NCI-H526 (cell line): ENCODE measurements at places on chromosomes 7 and 10.
A peak's percentile ranks its signal among the peaks of the same experiment; 100 is the strongest.

DNA sequence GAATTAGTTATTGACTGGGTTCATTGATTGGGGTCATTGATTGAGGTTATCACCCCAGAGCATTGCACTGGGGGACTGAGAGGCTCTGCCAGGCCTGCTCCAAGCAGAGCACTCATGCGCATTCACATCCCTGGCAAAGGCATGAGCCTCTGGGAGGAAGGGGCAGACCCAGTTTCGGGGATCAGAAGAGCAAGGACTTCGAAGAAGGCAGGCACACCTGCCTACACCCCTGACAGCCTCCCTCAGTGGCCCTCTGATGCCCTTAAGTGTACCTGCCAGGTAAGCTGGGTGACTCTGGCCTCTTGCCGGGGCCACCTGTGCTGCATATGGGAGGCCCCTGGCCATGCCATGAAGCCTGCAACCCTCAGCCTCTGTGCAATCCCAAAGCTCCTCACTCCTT is 181.1 kb downstream of the PTPN20 start:
- DNase-seq = no peak

DNA sequence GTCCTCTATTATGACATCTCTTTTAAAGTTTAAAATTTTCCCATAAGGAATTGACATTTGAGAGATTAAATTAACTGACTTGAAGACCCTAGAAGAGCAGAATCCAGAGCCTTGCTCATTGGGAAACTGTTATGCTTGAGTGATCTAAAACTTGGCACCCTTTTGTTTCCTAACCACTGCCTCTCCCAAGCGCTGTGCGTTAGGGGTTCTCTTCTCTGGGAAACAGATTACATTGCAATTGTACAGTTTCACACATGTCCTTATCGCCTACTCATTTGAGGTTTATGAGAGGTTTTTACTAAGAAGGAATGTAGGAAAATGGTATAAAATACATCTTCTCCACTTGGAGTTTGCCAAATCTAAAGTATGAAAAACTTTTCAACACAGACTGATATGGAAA is 126.8 kb upstream of the AMPH start:
- no peak for DNase-seq

DNA sequence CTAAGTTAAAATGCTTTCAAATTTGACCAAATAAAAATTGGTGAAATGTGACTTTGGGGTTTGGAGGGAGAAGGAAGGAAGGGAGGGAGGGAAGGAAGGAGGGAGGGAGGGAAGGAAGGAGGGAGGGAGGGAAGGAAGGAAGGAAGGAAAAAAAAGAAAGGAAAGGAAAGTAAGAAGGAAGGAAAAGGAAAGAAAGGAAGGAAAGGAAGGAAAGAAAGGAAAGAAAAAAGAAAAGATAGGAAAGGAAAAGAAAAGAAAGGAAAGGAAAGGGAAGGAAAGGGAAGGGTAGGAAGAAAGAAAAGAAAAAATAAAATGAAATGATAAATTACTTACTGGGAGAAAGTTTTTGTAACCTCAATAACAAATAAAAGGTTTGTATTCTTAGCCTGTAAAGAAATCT is 24.1 kb upstream of the GGCT start:
- DNase-seq = no peak

GRCh38 chr7:130242198-130243014 is 24.3 kb upstream of the CPA2 start:
- DNase-seq = peak; percentile 71

DNA sequence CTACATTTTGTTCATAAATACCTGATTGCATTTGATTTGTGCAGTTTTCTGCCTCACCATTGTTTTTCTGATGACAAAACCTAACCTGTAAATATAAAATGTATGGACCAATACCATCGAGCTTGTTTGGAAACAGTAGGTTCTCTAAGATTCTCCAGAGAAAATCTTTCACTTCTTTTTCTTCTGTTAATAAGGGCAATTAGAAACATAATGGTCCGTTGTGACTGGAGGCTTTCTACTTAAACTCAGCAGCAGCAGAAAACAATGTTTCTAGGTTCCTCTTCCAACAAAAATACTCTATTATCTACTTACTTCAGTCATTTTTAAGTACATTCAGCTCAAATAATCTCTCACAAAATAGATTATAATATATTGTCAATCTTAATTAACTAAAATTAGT is 601.5 kb downstream of the PHTF2 start:
- DNase-seq = no peak

DNA sequence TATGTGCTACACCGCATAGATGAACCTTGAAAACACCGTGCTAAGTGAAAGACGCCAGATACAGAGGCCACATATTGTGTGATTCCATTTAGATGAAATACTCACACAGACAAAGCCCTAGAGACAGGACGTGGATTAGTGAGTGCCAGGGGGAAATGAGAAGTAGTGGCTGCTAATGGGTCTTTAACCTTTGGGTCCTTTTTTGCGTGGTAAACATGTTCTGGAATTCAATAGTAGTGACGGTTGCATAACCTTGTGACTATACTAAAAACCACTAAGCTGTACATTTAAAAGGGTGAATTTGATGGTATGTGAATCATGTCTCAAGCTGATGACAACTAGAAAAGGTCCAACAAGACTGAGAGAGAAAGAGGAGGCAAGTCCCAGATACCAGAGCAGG is 15.6 kb downstream of the SMKR1 start:
- no peak for DNase-seq

- no peak for DNase-seq
Measured at GRCh38 chr7:11415101-11415500, 416.9 kb downstream of the THSD7A start.

- DNase-seq = no peak
Measured at GRCh38 chr7:12705878-12706277, 18.4 kb downstream of the ARL4A start.

DNA sequence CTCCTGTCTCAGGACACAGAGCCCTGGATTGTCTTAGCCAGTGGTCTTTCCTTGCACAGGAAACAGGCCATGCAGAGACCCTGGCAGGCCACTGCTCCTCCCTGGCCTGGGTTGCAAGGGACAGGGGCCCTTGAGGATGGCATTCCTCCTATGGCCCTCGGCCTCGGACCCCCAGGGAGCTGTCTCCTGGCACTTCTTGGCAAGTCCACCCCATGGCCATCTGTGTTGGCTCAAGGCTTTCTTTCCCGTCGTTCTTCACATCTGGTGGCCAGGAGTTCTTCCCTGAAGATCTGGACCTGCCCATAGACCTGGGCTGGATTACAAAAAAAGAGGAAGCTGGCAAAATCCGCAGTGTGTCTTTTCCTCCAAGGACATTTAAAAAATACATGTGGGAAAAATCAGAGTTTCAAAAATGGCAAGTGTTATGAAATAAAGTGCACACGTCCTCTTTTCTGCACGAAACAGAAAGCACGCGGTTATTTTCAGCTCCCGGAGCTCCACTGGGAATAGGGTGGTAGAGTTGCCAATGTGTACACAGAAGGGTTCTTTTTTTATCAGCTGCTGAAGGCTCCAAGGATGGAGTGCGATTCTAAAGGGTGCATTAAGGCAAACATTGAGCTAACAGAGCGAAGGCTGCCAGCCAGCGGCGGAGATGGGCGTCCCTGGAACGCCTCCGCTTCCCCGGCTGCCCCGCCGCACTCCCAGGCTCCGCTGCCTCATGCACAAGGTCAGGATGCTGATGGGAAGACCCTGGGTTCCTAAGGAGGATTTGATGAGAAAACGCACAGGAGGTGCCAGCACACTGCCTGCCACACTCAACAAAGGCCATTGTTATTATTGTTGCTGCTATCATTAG is 62.8 kb upstream of the FAM20C start:
- DNase-seq = no peak

DNA sequence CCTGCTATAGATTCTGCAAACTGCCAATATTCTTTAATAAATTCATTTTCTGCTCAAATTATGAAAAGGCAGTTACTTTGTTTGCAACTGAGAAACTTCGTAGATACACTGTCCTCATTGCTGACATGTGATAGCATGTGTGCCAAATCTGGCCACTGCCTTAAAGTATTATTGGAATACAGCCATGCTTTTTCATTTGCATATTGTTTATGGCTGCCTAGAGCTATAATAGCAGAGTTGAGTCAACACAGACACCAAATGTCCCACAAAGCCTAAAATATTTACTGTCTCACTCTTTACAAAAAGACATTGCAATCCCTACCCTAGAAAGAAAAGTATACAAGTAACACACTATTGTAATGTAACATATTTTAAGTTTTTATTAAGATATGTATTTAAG is 647.4 kb downstream of the XPNPEP1 start:
- DNase-seq = no peak

DNA sequence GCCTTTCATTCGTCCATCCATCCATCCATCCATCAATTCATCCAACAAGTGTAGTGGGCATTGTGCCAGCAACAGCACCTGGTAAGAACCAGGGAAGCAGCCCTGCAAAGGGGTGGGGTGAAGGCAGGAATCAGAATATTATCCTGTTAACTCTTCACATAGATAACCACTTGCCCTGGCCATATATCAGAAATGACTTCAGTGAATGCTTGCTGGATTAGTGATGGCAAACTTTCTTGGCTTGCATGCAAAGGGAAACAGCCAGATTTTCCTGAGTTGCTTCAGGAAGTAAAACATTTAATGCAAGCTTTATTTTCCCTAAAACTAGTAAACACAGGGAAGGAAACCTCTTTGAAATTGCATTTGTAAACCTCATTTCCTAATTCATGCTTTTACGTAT is 743 bp downstream of the OR2A5 start:
- no peak for DNase-seq

GRCh38 chr7:69633122-69633831 is 35.0 kb downstream of the AUTS2 start:
- no peak for DNase-seq

DNA sequence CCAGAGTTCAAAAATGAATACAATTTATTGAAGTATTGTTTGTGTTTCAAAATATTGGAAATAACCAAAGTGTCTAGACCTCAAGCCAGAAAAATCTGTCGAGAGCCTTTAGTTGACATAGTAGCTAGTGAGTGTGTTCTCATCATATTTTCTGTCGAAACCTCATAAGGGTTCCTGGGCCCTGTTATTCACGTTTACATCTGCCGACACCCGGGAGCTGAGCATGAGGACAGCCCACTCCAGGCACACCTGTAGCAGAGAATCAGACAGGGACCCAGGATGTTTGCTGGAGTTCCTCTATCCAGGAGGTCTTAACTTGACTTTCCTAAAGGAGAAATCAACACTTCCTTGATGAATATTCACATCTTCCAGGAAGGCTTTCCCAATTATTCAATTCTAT is 72.1 kb upstream of the FGL2 start:
- DNase-seq = no peak

DNA sequence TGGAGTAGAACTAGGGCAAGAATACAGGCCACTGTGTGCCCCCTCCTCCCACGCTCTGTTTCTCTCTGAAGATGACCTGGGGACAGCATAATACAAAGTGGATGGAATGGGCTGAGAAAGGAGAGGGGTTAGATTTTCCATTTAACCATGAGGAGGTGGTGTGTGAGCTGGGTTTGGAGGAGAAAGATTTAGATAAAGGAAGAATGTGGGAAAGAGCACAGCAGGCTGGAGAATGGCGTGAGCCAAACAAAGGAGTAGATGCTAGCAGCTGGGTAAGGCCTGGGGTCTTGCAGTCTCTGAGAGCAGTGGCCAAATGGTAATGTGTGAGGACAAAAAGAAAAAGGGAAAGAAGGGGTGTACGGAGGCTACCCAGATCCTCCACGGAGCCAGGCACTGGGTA is 8.6 kb downstream of the PNLIPRP2 start:
- DNase-seq = no peak

DNA sequence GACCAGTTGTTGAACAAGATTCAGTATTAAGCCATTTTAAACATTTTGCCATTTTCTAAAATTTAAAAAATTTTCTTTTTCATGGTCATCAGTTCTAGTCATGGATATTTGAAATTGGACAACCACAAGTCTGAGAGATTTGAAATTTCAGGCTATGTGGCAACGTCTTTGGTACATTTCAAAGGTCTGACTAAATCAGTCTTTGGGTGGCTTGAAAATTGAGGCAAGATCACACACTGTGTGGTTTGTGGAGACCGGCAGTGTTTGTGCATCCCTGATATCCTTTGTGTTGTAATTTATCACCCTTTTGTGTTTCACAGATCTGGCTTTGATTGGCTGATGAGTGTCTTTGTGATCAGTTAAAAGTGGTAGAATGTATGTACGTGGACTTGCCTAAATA is 35.7 kb downstream of the CCAR1 start:
- DNase-seq = no peak

- DNase-seq = no peak
Measured at GRCh38 chr7:120400806-120401455, 128.0 kb downstream of the KCND2 start.

- no peak for DNase-seq
Measured at GRCh38 chr7:66867198-66867790, 53.7 kb upstream of the TMEM248 start.

GRCh38 chr7:85686401-85687181 is 499.7 kb upstream of the SEMA3D start:
- no peak for DNase-seq

DNA sequence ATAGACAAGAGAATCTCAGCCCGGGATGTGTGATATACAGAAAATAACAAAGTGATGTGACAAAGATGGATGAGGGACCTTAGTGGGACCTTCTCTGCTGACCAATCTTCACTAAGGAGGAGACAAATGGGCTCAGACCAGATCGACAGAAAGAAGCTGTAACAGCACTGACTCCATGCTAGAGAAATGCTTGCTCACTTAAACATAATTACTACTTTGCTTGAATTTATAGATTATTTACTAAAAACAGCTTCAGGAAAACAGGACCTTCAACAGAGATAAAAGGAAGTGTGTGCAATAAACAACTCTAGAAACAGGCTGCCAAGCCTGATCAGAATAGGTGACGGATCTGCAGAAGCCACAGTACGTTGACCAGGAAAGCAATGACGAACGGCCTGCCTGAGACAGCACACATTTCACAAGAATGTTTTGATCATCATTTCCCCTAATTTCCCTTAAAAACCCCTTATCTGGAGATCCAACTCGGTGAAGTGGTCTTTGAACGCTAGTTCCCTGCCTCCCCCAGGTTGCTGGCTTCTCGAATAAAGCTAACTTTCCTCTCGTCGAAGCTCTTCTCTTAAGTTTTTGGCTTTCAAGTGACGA is 98.4 kb upstream of the STEAP1B start:
- no peak for DNase-seq

GRCh38 chr10:9786101-9786500 is 1231.6 kb upstream of the CELF2 start:
- no peak for DNase-seq

GRCh38 chr7:26454180-26454579 is 162.5 kb downstream of the SNX10 start:
- no peak for DNase-seq

GRCh38 chr10:115093286-115093775 is at the start of gene ATRNL1:
Gene ATRNL1, plus strand, starts transcription at chr10:115093365. Its CDS starts 386 bp downstream, at chr10:115093751.
- DNase-seq = peak; percentile 78

DNA sequence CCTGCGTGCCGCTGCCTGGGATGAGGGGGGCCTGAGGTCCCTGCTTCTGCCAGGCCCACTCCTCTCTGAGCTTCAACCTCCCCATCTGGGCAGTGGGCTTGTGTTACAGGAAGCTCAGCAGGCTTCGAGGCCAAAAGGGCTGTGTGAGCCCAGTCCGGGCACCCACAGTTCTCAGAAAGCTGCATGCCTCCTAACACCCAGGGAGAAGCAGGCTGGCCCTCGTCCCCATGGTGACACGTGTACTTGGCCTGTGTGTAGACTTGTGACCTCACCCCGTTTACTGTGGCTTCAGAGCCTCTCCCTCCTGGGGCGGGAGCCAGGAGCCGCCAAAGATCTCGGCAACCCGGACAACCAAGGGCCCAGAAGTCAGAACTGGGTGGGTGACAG is 2.2 kb upstream of the GRIFIN start:
- DNase-seq = no peak

- no peak for DNase-seq
Measured at GRCh38 chr7:24406053-24406788, 122.2 kb downstream of the NPY start.
